ENCODE measurements at places on chromosomes 7 and 10.
A peak's percentile ranks its signal among the peaks of the same experiment; 100 is the strongest.

GRCh38 chr10:24382979-24383663 lies 174.2 kb downstream of the KIAA1217 start:
- no peak for DNase-seq

DNA sequence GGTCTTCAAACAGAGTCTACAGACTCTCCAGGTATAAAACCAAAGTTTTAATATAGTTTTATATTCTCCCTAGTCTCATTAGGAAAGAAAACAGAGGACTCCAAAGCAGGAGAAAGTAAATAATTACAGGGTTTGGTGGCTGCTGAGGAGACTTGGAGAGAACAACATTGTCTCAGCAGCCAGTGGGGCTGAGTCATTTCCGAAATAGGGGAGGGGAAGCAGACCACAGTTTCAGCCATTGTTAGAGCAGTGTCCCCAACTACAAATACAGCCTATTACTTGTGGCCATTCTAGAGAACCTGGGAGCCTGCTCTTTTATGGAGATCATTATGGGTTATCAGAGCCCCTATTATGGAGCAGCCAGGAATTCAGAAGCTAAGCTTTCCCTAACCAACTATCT lies 44.2 kb upstream of the A1CF start:
- DNase-seq: no peak

GRCh38 chr10:126500866-126501265 lies 112.6 kb upstream of the ADAM12 start:
- DNase-seq: peak; percentile 34

DNA sequence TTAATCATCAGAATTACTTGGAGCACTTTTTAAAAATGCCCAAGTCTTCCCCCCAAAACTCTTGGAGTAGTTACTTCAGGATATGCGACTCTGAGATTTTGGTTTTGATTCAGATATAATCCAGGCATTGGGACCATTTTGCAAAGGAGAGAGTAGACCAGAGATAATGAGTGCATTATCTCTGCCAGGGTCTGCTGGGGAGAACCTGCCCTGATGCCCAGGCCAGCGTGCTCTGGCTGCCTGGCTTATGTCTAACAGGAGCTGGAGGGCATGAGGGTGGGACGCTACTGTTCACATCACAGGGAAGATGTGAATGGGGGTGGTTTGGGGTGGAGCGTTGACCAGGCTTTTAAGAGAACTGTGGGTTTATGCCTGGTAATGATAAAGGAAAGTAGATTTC lies 336.2 kb downstream of the DPP6 start:
- DNase-seq: no peak

- DNase-seq: no peak
These were observed 64.1 kb upstream of the MALRD1 start for GRCh38 chr10:18984531-18984930.

- peak; percentile 67 for DNase-seq
These were observed 9.0 kb upstream of the CUZD1 start for GRCh38 chr10:122854648-122855047.

DNA sequence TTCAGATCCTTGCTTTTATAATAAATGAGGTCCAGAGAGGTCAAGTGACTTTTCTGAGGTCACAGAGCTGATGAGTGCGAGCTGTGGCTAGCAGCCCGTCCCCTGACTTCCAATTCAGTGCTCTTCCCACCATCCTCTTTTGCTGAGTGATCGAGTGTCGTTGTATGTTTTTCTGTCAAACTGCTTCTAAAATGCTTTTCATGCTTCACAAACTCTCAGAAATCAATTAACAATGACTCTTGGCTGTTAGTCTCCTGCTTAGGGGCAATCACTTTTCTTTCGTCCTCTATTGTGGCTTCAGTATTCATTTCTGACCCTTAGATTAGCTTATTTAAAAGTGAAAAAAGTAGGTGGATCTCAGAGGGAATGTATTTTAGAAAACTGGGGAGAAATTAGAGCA lies 423.7 kb downstream of the DPP6 start:
- no peak for DNase-seq

GRCh38 chr10:128852449-128852848 lies 614.6 kb upstream of the MGMT start:
- DNase-seq: no peak

Data from non-pigmented ciliary epithelial cell (primary cell).